ENCODE measurements at places on chromosomes 2 and 18.

- no peak for DNase-seq
These were observed 2.3 kb downstream of the ASB3 start for GRCh38 chr2:53784436-53784835.

GRCh38 chr2:86500325-86501083 is 59.3 kb downstream of the KDM3A start:
- DNase-seq: no peak

- DNase-seq: no peak
These were observed 5.9 kb downstream of the GEN1 start for GRCh38 chr2:17759805-17760204.

- no peak for DNase-seq
These were observed 126.4 kb downstream of the GFPT1 start for GRCh38 chr2:69260666-69261065.

GRCh38 chr2:145760781-145761649 is 1241.1 kb upstream of the ZEB2 start:
- no peak for DNase-seq

Data from cortex of kidney (tissue), 1 donor.